ENCODE measurements at places on chromosomes 5 and 9.

- no peak for DNase-seq
These were observed 319.4 kb downstream of the RAB3C start for GRCh38 chr5:58902305-58902704.

- no peak for DNase-seq
These were observed 1247.0 kb upstream of the ACO1 start for GRCh38 chr9:31137176-31138160.

GRCh38 chr9:16825331-16825725 lies 45.1 kb downstream of the BNC2 start:
- no peak for DNase-seq

- DNase-seq: no peak
These were observed 597.9 kb upstream of the SGCD start for GRCh38 chr5:155728857-155729683.

DNA sequence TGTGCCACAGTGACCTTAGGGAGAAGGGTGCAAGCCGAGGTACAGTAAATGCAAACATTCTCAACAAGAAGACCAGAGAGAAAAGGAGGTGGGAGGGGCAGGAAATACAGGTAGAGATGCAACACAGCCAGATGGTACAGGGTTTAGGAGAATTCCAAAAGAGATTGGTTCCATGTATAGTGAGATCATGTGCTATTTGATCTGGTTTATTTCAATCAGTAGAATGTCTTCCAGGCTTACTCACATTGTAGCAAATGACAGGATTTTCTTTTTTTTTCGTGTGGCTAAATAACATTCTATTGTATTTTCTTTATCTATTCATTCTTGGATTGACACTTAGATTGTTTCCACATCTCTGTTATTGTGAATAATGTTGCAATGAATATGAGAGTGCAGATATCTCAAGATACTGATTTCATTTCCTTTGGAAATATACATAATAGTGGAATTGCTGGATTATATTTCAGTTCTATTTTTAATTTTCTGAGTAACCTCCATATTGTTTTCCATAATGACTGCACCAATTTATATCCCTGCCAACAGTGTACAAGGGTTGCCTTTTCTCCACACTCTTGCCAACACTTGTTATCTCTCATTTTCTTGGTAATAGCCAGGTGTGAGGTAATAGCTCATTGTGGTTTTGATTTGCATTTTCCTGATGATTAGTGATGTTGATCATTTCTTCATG lies 107.8 kb upstream of the GAS1 start:
- DNase-seq: no peak

DNA sequence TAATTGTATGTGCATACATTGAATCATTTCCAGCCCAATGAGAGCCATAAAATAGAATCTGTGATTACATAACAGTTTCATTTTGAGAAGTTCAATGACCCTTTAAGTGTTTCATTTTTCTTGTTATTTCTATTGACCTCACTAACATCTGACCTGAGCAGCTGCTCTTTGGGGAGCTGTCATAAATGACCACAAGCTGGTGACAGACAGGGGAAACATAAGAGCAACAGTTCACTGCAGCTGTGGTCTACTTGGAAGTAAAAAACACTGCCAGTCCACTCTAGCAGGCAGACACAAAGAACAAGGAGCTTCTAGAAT lies 265.4 kb downstream of the DTWD2 start:
- no peak for DNase-seq

DNA sequence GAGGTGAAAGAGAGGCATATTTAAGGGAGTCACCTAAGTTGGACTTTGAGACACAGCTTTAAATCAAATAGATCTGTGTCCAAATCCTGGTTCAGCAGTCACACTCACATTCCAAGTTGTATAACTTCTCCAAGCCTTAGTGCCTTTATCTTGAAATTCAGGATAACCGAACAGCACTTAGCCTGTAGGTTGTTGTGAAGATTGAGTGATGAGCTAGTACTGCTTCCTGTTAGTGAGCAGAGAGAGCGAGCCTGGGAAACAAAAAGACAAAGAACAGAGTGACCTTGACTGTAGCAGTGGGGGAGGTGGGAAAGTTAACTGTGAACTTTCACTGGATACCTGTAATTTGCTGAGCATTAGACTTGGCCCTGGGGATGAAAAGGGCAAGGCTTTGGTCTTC lies 22.4 kb downstream of the MAML1 start:
- no peak for DNase-seq

- no peak for DNase-seq
These were observed 153.6 kb downstream of the TSSK1B start for GRCh38 chr5:113281194-113281593.

DNA sequence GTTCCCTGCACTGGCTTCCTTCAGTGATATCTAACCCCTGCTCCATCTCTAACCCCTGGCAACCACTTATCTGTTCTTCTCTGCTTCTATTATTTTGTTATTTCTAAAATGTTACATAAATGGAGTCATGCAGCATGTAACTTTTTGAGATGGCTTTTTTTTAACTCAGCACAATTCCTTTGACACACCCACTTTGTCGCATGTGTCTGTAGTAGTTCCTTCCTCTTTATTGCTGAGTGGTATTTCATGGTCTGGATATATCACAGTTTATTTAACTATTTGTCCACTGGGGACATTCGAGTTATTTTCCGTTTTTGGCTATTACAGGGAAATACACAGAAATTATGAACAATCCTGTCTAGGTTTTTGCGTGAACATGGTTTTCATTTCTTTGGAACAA lies 200.2 kb downstream of the TRIO start:
- no peak for DNase-seq

DNA sequence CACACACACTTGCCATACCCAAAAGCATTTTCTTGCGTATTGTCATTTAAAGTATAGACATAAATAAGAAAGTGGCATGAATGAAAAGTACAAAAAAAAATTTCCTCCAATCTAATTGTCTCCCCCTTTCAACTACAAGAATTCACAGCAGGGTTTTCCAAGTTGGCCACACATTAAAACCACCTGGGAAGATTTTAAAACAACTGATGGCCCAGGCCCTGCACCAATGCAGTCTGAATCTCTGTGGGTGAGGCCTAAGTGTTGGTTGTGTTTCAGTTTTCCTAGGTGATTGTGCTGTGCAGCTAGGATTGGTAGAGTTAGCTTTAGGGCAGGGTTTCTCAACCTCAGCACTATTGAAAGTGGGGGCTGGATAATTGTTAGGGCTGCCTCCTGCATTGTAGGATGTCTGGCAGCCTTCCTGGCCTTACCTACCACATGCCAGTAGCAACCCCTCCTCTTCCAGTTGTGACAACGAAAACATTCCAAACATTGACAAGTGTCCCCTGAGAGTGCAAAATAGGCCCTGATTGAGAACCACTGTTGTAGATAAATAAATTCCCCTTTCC lies 337.1 kb downstream of the KIAA0825 start:
- DNase-seq: no peak

DNA sequence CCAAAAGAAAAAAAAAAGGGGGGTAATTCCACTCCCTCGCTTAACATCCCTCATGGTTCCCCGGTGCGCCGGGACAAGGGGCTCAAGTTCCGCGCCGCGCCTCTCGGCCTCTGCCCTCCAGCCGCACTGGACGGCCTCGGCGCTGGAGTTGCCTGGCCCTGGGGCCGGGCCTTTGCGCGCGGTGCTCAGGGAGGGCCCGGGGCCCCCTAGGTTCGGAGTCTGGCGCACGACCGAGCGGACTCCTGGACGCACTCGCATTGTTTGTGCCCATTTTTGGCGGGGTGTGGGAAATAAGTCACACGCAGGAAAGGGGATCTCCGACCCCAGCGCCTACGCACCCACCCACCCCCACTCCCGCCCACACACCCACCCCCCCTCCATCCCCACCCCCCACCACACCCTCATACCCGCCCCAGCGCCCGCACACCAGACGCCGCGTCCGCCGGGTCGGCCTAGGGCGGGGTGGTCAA lies 381 bp downstream of the MED22 start:
- DNase-seq: peak; percentile 60

Data from T47D (cell line).